ENCODE measurements at places on chromosomes 5 and 9. TPM values are rescaled to one million over a fixed set of nuclear protein-coding genes. Genes with fewer than 3 reads are reported as not detected.
A peak's percentile ranks its signal among the peaks of the same experiment; 100 is the strongest.

GRCh38 chr5:138245717-138246116 lies 28.7 kb downstream of the GFRA3 start:
- H3K36me3 ChIP-seq, result peaks cover 1% of the 10 kb centered on the region
- DNase-seq, result peak; percentile 30
- H3K4me1 ChIP-seq, result peaks cover 19% of the 10 kb centered on the region
- no peak overlapping the region for H3K4me3 ChIP-seq

GRCh38 chr5:178931846-178932760 lies 8.9 kb upstream of the ZNF454 start:
- peaks cover 7% of the 10 kb centered on the region for H3K27me3 ChIP-seq
- DNase-seq, result no peak
- H3K4me3 ChIP-seq, result no peak overlapping the region
- H3K36me3 ChIP-seq, result peaks cover 50% of the 10 kb centered on the region

PTGS1 gene
- total RNA-seq, result 33.4 TPM

PCDHA1 gene
- 0.13 TPM for total RNA-seq

IL17B gene
- not detected for total RNA-seq

- DNase-seq, result no peak
- H3K4me1 ChIP-seq, result peaks cover 6% of the 10 kb centered on the region
- H3K27me3 ChIP-seq, result no peaks in the 10 kb centered on the region
- H3K36me3 ChIP-seq, result no peaks in the 10 kb centered on the region
- no peak overlapping the region for H3K4me3 ChIP-seq
Observed at GRCh38 chr5:62794456-62794855, 215.8 kb downstream of the LRRC70 start.

- H3K27me3 ChIP-seq, result peaks cover 4% of the 10 kb centered on the region
- no peak overlapping the region for H3K4me3 ChIP-seq
- H3K36me3 ChIP-seq, result no peaks in the 10 kb centered on the region
- DNase-seq, result no peak
- H3K27ac ChIP-seq, result no peak overlapping the region
- H3K4me1 ChIP-seq, result no peaks in the 10 kb centered on the region
Observed at GRCh38 chr5:4348919-4349318, 753.3 kb downstream of the IRX1 start.

IFNA21 gene
- total RNA-seq, result not detected

MYO10 gene
- total RNA-seq, result 132 TPM

DNA sequence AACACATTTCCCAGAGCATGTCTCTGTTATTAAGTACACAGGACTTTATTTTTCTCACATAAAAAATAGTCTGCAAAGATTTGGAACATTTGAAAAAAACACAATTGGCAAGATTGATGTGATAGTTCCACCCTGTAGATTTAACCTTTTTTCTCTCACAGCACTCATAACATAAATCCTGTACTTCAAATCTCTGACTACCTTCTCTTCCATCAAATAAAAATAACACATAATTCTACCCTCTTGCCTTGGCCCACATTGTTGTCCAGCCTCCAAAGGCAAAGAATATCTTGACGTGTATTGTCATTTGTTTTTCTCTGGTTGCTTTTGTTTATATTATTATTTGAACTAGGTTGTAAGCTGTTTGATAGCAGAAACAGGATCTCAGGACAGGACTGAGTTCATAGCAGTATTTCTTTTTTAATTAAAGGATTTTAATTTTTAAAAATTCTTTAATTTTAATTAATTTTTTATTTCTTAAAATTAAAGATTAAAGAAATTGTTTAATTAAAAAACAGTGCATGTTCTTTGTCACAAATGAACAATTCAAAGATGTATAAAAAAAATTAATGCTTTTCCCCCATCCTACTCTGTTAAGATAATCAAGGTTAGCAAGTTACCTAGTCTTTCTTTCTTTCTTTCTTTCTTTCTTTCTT lies 69.1 kb upstream of the PCSK1 start:
- H3K4me3 ChIP-seq, result no peak overlapping the region
- H3K27me3 ChIP-seq, result no peaks in the 10 kb centered on the region
- no peaks in the 10 kb centered on the region for H3K4me1 ChIP-seq
- no peaks in the 10 kb centered on the region for H3K36me3 ChIP-seq
- no peak overlapping the region for H3K27ac ChIP-seq

BASP1 gene
- total RNA-seq, result 95.2 TPM

GRCh38 chr5:75509956-75510355 lies 1.5 kb downstream of the CERT1 start:
- H3K4me3 ChIP-seq, result peak overlapping the region; percentile 97
- no peak overlapping the region for H3K27ac ChIP-seq
- no peak for DNase-seq

SYK gene
- 0.36 TPM for total RNA-seq

TRIM23 gene
- 12.8 TPM for total RNA-seq

GRCh38 chr5:16542236-16542635 lies 74.6 kb downstream of the RETREG1 start:
- H3K27ac ChIP-seq, result no peak overlapping the region
- no peak for DNase-seq
- no peaks in the 10 kb centered on the region for H3K4me1 ChIP-seq
- H3K4me3 ChIP-seq, result no peak overlapping the region
- no peaks in the 10 kb centered on the region for H3K27me3 ChIP-seq
- H3K36me3 ChIP-seq, result no peaks in the 10 kb centered on the region

DNA sequence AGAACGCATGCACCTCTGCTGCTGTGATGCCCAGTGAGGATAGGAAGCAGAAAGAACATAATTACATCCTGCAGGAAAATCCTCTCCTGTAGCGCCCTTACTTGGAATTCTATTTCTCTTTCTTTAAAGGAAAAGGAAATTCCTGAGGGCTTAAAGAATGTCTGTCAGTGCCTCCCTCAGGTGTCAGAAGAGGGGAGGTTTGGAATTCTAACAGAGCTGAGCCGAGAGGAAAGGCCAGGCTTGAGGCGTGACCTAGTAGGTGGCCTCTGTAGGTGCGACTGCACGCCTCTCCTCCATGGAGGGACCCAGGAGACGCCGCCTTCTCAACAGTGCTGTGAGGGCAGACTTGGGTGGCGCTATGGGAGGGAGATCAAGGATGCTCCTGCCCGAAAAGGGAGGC lies 55.9 kb upstream of the ERCC6L2 start:
- H3K4me3 ChIP-seq, result no peak overlapping the region
- H3K27ac ChIP-seq, result peak overlapping the region; percentile 81
- H3K27me3 ChIP-seq, result peaks cover 4% of the 10 kb centered on the region
- peaks cover 34% of the 10 kb centered on the region for H3K4me1 ChIP-seq
- H3K36me3 ChIP-seq, result no peaks in the 10 kb centered on the region

- H3K27me3 ChIP-seq, result peaks cover 10% of the 10 kb centered on the region
- H3K4me3 ChIP-seq, result peak within 1 kb of the TSS; percentile 93
- peaks cover 3% of the 10 kb centered on the region for H3K36me3 ChIP-seq
- peaks cover 33% of the 10 kb centered on the region for H3K4me1 ChIP-seq
- peak; percentile 79 for DNase-seq
Observed at GRCh38 chr5:72107131-72107900, at the start of gene MAP1B. MAP1B (plus strand) TSS chr5:72107475; CDS start chr5:72107532, 57 bp downstream.

DNA sequence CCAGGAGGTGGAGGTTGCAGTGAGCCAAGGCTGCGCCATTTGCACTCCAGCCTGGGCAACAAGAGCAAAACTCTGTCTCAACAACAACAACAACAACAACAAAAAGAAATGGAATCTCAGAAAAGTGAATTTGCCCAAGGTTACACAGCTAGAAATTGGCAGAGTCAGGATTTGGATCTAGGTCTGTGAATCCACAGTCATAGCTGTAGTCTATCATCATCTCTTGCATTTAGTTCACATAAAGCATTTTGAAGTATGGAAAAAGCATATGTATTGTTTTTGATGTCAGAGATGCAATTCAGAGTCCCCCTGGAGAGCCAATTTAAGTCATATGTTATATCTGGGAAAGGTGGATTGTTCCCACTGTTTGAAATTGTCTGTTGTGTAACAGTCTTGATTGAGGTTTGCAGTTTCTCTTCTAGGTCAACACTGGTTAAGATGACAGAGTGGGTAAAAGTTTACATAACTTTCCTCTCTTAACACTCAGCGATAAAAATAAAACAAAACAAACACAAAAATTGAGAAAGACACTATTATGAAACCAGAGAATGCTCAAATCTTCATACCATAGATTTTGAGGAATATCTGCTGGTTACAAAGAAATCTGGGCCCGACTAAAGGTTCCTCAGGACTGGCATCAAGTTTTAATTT lies 21.5 kb upstream of the GPR21 start:
- no peak for DNase-seq
- peaks cover 13% of the 10 kb centered on the region for H3K36me3 ChIP-seq
- no peaks in the 10 kb centered on the region for H3K27me3 ChIP-seq

DNA sequence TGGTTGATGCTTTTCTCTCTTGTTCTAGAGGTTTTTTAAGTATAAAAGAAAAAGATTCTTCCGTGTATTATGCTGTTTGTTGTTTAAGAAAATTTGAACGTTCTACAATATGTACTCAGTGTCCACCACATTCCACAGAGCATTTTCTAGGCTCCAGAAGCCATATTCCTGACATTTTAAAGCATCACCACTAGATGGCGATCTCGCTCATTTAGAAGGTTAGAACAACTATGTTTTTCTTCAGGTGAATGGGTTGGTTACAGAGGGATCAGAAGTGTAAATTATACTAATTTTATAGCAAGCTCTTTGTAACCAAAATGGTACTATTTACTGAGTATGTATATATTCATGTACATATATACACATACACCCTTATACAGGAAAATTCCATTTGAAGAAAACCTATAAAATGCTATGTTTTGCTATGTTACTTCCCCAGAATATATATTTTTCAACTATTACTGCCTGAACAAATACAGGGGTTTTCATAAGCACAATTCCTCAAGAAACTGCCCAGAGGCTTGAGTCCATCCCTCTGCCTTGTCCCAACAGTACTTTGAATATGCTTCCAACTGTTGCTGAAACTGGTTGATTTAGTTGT lies 284.3 kb downstream of the CCDC171 start:
- H3K27ac ChIP-seq, result no peak overlapping the region
- no peaks in the 10 kb centered on the region for H3K36me3 ChIP-seq
- no peaks in the 10 kb centered on the region for H3K4me1 ChIP-seq
- H3K27me3 ChIP-seq, result no peaks in the 10 kb centered on the region

GRCh38 chr9:19331877-19332276 lies 48.2 kb downstream of the RPS6 start:
- no peak for DNase-seq
- H3K4me3 ChIP-seq, result no peak overlapping the region
- H3K4me1 ChIP-seq, result no peaks in the 10 kb centered on the region
- H3K27me3 ChIP-seq, result no peaks in the 10 kb centered on the region
- H3K27ac ChIP-seq, result no peak overlapping the region
- H3K36me3 ChIP-seq, result peaks cover 8% of the 10 kb centered on the region

Measured in endothelial cell (in vitro differentiated cells).